Stimulated activated CD4-positive, alpha-beta T cell treated with anti-CD3 and anti-CD28 coated beads, Interleukin-12 subunit alpha, Interleukin-12 subunit beta, amount 100 ng/mL, for 24 hours (primary cell): ENCODE measurements at places on chromosomes 11 and 22.

GRCh38 chr11:24844406-24844805 is 347.6 kb downstream of the LUZP2 start:
- no peak for DNase-seq

- DNase-seq = no peak
Measured at GRCh38 chr11:123093739-123094138, 31.8 kb upstream of the HSPA8 start.

GRCh38 chr11:125263268-125263790 is 98.8 kb downstream of the PKNOX2 start:
- no peak for DNase-seq

DNA sequence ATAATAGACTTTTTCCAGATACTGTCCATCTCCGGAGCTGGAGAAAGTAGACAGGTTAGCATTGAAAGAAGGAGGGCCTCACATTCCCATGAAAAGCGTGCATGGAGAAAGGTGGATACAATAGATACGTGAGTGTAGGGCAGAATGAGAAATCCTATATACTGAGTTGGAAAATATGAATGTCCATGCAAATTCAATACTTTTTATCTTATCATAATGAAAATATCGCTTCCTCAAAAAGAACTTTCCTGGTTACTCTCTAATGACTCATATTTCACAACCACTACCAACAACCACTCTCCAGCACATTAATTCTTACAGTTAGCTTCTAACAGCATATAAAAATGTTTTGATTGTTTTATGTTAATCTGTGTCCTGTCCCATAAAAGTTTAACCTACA is 22.0 kb upstream of the MS4A6A start:
- DNase-seq = no peak

DNA sequence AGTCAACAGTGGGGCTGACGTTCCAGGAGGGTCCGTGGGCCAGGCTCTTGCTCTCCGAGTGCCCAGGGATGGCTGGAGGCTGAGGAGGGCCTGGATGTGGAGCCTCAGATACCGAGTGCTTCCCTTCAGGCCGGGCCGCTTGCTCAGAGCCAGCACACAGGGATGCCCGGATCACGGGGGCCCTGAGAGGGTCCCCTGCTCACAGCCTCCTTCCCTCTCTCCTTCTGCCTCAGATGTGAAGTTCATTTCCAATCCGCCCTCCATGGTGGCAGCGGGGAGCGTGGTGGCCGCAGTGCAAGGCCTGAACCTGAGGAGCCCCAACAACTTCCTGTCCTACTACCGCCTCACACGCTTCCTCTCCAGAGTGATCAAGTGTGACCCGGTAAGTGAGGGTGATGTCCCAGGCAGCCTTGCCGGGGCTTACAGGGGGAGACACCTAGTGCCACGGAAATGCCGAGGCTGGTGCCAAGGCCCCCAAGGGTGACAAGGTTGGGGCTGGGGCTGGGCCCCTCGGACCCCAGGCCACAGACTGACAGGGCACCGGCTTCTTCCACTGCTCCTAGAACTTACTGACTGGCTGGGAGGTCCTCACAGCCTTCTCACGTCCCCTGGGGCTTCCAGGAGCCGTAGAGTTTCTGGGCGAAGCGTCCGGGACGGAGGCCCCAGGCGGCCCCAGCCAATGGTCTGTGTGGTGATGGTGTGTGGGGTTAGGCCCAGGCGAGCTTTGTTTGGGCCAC is 7.0 kb downstream of the CCND1 start:
- no peak for DNase-seq
